ENCODE measurements at places on chromosomes 4 and X.

DNA sequence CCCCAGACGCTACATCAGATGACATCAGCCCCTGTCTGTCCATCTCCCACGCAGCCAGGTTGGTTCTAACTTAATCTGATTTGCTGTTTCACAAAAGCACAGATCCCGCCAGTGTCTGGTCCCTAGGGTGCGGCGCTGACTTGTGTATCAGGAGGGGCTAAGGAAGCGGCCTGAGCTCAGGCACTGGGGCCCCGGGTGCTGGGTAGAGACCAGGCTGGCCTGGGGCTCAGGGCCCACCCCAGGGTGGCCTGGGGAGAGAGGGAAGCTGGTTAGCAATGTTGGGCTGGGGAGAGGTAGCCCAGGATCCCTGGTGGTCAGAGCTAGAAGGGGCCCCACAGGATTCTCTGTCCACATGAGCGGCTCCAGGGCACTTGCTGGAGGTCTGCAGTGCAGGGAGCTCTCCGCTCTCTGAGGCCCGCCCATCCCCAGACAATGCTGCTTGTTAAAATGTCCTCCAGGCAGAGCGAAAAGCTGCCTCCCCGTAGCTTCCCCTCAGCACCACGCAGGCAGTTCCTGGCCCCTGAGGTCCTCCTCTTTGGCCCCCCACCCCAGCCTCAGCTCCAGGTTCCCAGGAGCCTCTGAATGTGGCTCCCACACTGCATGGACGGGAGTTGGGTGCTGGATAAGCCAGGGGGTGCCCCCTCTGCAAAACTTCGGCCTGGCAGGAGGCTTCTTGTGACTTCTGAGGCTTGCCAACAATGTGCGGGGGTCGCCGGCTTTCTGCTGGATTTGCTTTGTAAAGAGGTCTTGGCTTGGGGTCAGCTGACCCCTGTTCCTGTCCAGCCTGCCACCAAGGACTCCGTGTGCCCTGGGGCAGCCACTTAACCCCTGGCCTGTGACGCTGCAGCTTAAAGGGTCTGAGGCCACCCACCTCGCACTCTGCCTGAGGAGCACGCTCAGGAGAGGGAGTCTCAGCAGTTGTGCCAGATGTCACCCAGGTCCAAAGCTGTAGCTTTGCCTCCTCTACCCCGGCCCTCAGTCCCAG is 112.9 kb downstream of the CPZ start:
- peak; percentile 45 for DNase-seq

- DNase-seq: no peak
Observed at GRCh38 chr4:81814987-81815541, 343.4 kb upstream of the RASGEF1B start.

GRCh38 chrX:106467422-106467821 is 144.4 kb upstream of the RADX start:
- no peak for DNase-seq

GRCh38 chr4:8362483-8362882 is 78.0 kb downstream of the ACOX3 start:
- no peak for DNase-seq

- DNase-seq: no peak
Observed at GRCh38 chrX:121336831-121337421, 289.5 kb downstream of the GLUD2 start.

GRCh38 chrX:4277122-4277521 is 563.7 kb upstream of the PRKX start:
- DNase-seq: no peak

GRCh38 chr4:155489271-155489670 is 112.5 kb upstream of the MAP9 start:
- no peak for DNase-seq

DNA sequence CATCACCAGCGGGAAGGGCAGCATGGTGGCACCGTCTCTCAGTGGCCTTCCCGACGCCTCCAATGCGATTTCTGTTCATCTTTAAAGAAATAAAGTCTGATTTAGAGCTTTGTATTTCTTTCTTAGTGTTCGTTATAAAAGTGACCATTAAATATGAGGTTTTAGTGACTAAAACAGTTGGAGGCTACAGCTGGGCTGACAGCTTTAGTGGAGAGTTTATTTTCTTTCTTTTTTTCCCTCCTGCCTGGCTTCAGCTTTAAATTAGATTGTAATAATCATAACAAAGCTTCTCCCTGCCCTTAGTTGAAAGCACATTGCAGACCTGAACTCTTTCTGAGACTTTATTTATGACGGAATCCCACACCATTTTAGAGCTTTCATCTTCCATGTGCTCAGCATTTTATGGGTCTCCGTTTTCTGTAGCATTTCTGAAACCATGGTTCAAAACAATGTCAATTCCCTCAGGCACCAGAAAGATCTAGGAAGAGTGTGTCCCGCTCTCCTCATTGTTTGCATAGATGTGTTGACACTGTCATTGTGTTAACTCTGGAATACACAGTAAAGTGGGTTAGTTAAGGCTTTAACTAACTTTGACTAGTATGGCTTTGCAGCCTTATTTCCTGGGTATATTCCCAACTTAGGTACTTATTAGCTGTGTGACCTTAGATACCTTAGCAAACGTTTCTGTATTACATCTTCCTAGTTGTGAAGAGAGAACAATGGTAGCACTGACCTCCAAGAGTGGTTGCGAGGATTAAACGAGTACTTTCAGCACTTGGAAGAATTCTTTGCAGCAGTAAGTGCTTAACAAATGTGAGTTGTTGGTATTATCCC is 97.4 kb upstream of the PGRMC2 start:
- no peak for DNase-seq

DNA sequence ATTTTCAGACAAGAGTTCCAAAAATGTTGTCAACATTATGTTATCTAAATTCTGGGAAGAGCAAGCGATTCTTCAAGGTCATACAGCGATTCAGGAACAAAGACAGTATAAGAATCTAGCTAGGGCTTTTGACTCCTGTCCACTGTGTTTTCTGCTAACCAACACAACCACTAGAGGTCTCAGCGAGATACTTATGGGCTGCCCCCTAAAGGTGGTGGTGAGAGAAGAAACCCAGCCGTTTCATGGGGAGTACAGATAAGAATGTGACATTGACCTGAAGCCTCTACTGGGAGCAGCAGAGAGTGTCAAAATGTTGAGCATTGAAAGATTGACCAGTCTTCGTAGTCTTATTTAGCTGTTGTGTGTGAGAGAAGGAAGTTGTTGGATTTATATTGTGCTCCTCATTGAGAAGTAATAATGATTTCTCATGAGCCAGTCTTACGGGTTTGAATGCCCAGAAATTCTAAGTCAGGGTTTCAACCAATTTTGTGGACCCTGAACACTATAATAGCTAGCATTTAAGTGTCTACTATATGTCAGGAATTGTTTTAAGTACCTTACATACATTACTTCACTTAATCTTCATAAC is 168.3 kb downstream of the SPRY1 start:
- no peak for DNase-seq

All from left forelimb (tissue), 1 donor.